ENCODE measurements at places on chromosomes 6 and 20.

GRCh38 chr20:2610941-2611720 lies 41.3 kb upstream of the NOP56 start:
- no peak for DNase-seq

DNA sequence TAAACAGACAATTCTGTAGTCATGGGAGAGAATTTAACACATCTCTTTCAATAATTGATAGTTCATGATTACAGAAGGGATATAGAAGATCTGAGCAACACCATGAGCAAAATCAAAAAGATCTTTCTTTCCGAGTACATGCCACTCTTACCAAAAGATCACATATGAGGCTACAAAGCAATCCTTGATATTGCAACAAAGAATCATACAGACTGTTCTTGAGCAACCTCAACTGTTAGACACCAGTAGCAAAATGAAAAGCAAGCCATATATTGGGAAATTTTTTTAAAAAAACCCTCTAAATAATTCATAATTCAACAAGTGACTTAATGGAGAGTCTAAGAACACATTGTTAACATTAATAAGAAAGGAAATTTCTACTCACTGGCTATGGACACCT lies 3.6 kb upstream of the CD83 start:
- no peak for DNase-seq

GRCh38 chr20:20992686-20993360 lies 113.3 kb downstream of the LINC00237 start:
- DNase-seq, result no peak

- no peak for DNase-seq
Observed at GRCh38 chr6:105270511-105270910, 90.7 kb upstream of the POPDC3 start.

DNA sequence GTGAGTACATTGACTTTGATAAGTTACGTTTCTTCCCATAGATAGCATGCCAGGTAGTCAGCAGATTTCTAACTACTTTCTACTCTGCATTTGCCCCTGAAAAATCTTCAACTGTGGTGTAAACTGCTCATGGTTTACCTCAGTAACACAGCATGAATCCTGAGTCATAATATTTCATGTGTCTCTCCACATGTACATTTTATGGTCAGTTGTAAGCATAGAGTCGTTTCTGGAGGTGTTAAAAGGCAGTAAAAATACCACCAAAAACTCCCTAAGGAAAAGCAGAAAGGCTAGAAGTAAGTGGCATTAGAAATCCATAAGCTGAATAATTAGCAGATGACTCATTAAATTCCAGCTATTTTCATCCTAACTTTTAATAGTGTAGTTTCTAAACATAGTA lies 4.1 kb upstream of the GPR63 start:
- no peak for DNase-seq
